ENCODE measurements at places on chromosomes 1 and 21. TPM values are rescaled to one million over a fixed set of nuclear protein-coding genes. Genes with fewer than 3 reads are reported as not detected.

Gene AJAP1
- total RNA-seq = 2.4 TPM

- no peak for DNase-seq
Measured at GRCh38 chr21:15112858-15113257, 48.1 kb upstream of the NRIP1 start.

Gene ZNF648
- total RNA-seq = not detected

GRCh38 chr21:41741253-41742072 lies 25.4 kb downstream of the RIPK4 start:
- no peak for DNase-seq

- DNase-seq = no peak
Measured at GRCh38 chr21:38434913-38435533, 63.3 kb downstream of the ERG start.

GRCh38 chr1:154467434-154468102 lies 34.5 kb upstream of the TDRD10 start:
- DNase-seq = no peak

DNA sequence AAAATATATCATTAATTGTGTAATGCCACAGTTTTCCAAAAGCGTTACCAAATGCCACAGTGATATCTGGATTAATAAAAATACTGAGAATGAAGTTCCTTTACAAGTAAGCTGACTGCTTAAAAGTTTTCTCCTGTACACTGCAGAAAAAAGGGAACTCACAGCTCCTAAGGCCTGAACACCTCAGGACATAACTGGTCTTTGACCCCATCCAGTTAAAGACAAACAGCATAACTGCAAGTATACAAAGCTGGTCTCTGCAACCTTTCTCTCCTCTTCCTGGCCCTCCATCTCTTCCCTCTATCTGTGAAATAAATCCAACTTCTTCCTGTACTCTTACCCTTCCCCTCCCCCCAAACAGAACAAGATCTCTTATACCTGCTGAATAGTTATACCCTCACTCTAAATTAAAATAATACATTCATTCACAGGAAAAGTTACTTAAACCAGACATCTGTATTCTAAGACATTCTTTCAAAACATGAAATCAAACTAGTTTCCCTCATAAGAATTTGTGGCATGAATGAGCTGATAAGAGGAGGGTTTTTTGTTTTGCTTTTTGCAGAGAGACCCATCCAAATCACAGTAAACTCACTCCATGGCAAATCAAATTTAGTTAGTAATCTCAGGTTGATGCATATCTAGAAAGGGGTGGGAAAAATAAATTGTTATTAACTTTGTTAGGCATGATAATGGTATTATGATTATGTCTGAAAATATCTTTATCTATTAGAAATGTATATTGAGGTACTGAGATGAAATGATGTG lies 2.9 kb downstream of the DIPK1A start:
- DNase-seq = no peak

GRCh38 chr1:6869545-6869944 lies 84.3 kb downstream of the CAMTA1 start:
- DNase-seq = no peak

Gene CELSR2
- 14.2 TPM for total RNA-seq

Gene OLFML3
- total RNA-seq = 0.12 TPM

Gene PSEN2
- total RNA-seq = 30.7 TPM
